ENCODE measurements at places on chromosomes 1 and 21. TPM values are rescaled to one million over a fixed set of nuclear protein-coding genes. Genes with fewer than 3 reads are reported as not detected.

- no peak for DNase-seq
Measured at GRCh38 chr1:53470584-53470983, 11.4 kb downstream of the DMRTB1 start.

- no peak for DNase-seq
Measured at GRCh38 chr1:63670164-63670563, 77.0 kb downstream of the PGM1 start.

DNA sequence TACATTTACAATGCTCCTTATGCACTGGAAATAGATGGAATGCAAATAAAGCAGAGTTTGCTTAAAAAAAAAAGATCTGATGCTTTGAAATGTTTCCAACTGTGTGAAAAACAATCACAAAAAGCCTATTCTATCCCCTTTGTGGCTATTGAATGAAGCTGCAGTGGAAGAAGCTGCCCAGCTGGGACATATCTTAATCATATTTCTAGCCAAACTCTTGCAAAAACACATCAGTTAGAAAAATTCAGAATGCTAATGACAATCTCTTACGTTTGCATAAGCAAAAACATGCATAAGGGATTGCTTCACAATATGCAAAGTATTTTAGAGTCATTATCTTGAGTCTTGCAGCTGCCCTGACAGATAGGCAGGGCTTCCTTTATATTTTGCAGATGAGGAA, 526.4 kb upstream of the USP24 start:
- DNase-seq = no peak

DNA sequence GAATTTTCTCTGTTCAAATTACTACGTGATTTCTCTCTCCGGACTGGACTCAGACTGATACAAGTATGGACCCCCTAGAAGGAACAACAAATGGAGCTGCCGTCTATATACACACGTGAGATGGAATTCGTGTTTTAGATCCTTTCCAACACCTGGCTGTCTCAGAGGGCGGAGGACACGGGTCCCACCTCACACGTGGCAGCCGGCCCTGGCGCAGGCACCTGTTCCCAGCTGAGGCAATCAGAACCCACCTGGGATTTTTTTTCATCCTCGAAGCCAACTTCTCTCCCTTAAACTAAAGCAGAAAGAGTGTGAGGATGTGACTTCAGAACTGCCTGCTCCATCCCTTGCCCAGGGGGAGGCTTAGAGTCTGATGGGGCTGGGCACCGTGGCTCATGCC, 34.1 kb upstream of the SCCPDH start:
- DNase-seq = no peak

- DNase-seq = no peak
Measured at GRCh38 chr1:189803364-189803763, 674.3 kb downstream of the BRINP3 start.

DNA sequence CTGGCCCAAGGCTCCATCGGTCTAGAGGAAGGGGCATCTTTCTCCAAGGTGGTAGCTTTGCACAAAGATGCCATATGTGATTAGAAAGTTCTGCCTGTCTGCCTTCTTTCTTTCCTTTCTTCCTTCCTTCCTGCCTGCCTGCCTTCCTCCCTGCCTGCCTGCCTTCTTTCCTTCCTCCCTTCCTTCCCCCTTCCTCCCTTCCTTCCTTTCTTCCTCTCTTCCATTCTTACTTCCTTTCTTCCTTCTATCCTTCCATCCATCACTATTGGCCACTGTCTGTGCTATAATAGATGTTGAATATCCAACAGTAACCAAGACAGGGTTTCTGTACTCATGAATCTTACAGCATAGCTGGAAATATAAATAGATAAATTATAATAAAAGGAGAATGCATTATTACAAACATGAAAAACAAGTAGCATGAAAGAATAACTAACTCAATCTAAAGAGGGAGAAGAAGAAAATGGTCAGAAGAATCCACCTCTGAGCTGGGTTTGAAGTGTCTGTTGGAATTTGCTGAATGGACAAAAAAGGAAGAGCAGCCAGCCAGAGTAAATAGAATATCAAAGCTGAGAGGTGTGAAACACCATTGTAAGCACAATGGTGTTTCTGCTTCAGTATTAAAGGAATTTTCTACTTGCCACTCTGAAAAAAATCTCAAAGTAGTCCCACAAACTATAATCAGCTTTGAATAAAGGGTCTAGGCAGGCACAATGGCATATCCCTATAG, 250.6 kb upstream of the NR5A2 start:
- no peak for DNase-seq

GRCh38 chr1:161989108-161989507, 34.6 kb downstream of the OLFML2B start:
- DNase-seq = peak; percentile 86

DNA sequence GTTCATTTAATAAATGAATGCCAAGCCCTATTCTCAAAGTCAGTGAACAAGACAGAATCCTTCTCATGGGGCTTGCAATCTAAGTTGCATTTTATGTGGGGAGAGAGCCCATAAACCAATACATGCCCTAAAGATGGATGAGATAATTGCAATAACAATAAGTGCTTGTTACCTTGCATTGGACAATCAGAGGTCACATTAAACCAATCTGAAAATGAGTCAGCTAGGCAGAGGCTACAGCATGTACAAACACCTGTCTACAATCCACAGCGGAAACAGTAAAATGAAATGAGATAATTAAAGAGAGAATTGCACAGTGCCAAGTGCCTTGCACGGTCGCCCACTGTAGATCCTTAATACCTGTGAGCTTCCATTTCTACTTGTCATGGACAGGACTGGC, 7.4 kb upstream of the IGFN1 start:
- no peak for DNase-seq

DNA sequence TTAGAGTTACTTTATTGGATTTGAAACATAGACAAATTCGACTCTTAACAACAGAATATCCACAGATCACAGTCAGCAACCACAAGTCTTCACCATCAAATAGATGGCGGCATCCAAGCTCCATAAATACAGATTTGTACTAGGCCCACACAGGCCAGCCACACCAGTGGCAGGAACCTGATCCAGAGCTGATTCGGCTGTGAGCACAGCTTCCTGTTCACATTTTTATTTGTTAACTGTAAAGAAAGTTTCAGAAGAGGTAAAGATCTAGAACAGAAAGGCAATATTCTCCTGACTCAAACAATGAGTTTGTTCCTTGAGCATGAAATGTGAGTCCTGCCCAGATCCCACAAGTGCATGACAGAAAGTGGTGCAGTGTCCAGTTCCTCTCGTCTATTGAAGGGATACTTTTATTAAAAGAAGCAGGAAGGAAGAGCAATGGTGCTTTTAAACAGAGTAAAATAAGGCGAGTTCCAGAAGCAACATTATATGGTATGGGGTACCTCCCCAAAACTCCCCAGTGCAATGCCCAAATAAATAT, 205.8 kb downstream of the SLC45A1 start:
- DNase-seq = no peak

GRCh38 chr1:111101854-111102642, 37.8 kb downstream of the DRAM2 start:
- no peak for DNase-seq

Gene CACNA1E
- 0.03 TPM for total RNA-seq

Gene MRAP
- total RNA-seq = not detected

Gene CENPL
- total RNA-seq = 28.0 TPM

Data from HT1080 (cell line).